Activated T-cell treated with anti-CD3 and anti-CD28 coated beads for 24 hours (primary cell): ENCODE measurements at places on chromosomes 3 and 15.
A peak's percentile ranks its signal among the peaks of the same experiment; 100 is the strongest.

GRCh38 chr15:60426870-60427508, 29.2 kb upstream of the ANXA2 start:
- no peak for DNase-seq

- DNase-seq: no peak
Measured at GRCh38 chr3:118766306-118766669, 268.4 kb downstream of the IGSF11 start.

DNA sequence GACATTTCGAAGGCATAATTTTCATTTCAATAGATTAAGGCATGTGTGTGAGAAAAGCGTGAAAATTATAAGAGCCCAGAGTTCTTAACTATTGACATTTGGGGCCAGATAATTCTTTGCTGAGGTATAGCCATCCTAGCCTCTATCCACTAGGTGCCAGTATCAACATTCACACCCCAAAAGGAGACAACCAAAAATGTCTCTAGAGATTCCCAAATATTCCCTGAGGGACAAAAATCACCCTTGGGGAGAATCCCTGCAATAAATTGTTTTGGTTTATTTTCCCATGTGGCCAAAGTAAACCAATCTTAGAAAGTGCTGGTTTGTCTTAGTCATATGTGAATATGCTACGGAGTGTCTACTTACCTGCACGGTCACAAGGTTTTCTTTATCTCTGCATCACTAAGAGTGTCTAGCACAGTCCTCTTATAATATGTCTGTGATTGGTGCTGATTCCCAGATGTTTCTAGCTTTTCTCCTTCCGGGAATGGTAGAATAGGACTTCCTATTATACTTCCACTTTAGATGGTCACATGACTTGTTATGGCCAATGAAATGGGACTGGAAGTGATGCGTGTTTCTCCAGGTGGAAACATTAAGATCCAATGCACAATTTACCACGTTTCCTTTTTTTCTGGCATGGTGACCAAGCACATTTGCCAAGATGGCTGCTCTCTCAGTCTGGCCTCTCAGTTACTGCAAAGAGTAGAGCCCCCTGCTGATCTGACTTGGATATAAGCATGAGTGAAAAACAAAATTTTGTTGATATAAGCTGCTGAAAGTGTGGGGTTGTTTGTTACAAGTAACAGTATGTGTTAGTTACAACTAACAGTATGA, 8.0 kb upstream of the KBTBD8 start:
- no peak for DNase-seq

- no peak for DNase-seq
Measured at GRCh38 chr15:92166751-92167405, 226.8 kb upstream of the ST8SIA2 start.

- no peak for DNase-seq
Measured at GRCh38 chr15:88630141-88630721, 8.6 kb upstream of the ISG20 start.

- no peak for DNase-seq
Measured at GRCh38 chr15:33313491-33313890, 2.7 kb downstream of the RYR3 start.

- DNase-seq: peak; percentile 21
Measured at GRCh38 chr15:40217166-40217824, 21.6 kb upstream of the PAK6 start.

DNA sequence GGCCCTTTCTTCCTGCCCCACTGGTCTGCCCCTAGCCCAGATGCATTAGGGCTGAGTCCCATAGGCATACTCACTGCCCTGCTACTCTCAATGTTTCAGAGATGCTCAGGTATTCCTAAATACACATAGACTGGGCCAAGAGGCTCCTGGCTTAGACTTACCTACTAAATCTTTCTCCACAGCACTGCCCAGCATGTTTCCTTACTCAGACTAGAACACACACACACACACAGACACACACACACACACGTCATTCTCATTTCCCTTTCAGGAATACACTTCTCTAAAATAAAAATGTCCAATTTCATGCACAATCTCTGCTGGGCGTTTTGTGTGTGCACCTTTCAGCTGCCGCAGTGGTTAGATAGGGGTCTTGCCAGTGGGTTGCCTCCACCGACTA, 175.7 kb downstream of the FAM43A start:
- no peak for DNase-seq

DNA sequence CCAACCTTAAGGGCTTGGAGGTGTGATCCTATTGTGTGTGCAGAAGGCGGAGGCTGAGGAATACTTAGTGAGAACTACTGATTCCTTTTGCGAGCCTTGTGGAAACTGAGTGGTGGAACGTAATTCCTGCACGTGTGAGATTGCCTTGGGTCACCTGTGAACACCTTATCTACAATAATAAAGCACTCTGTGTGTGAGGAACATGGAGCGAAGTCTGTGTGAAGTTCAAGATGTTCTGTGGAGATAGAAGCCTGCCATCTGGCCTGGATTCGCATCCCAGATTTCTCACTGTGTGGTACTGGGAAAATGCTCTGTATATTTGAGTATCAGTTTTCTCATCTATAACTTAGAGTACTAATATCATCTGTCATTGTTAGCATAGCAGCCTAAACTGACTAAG, 179.5 kb upstream of the PDZRN3 start:
- DNase-seq: no peak

GRCh38 chr3:150680562-150680961, 23.2 kb downstream of the ERICH6 start:
- no peak for DNase-seq

- no peak for DNase-seq
Measured at GRCh38 chr3:80285388-80285787, 517.6 kb upstream of the ROBO1 start.

DNA sequence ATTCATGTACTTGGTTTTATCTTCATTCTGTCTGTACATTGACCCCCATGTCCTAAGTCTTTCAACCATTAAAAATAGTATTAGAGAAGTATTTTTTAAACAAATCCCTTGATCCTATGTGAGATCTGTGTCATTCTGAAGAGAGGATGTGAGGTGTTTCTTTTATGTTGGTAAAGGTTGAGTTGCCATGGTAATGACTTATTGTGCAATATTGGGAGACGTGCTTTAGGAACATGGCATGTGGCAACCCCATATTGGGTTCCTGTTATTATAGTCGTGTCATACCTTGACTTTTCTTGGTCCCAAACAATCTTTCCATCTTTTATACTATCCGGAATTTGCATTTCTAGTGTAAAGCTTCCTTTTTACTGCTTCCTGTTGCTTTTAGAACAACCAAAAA, 203.1 kb downstream of the KCNAB1 start:
- DNase-seq: no peak

- no peak for DNase-seq
Measured at GRCh38 chr3:99877031-99877579, 59.4 kb downstream of the CMSS1 start.

DNA sequence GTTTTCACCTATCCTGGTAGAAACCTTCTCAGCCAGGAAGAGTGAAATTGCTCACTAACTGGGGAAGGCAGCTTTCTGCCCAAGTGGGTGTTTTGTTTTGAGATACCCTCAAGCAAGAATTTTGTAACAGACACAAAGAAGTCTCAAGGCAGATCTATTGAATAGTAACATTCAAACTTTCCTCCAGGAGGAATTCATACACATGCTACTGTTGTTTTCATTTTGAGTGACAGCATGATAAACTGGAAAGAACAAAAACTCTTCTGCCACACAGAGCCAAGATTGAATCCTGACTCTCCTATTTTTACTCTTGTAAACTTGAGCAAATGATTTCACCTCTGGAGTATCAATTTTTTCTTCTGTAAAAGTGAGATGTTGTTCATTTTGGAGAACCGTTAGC, 54.8 kb upstream of the MBNL1 start:
- no peak for DNase-seq

GRCh38 chr15:49122541-49123062, 32.8 kb downstream of the COPS2 start:
- DNase-seq: no peak

DNA sequence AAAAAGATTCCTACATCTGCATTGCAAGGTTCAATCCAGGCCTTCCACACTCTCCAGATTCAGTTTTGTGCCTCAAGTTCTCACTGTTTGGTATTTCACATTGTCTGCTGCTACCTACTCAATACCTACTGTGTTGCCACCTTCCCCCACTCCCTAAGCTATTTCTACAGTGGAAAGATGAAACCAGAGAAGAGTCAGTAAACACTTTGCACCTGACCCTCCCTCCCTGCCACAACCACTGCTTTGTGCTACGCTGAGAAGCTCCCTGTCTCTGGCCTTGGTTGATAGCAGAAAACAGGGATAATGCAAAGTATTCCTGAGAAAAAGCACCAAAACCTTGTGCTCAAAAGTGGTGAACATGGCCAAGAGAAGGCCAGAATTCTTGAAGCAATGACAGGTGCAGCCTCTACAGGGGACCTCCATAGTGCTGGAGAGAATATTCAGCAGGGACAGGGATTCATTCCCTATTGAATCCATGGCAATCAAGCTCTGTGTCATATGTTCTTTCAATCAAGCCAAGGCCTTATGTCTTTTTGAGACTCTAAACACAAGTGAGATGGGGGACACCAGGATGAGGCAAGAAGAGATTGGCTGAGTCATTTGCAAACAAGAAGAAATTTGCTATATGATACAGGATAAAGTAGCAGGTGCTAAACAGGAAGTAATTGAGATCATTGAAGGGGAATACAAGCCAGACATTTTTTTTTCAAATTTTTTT, 83.5 kb upstream of the LIPC start:
- no peak for DNase-seq

GRCh38 chr3:20846832-20847231, 660.8 kb upstream of the SGO1 start:
- no peak for DNase-seq

DNA sequence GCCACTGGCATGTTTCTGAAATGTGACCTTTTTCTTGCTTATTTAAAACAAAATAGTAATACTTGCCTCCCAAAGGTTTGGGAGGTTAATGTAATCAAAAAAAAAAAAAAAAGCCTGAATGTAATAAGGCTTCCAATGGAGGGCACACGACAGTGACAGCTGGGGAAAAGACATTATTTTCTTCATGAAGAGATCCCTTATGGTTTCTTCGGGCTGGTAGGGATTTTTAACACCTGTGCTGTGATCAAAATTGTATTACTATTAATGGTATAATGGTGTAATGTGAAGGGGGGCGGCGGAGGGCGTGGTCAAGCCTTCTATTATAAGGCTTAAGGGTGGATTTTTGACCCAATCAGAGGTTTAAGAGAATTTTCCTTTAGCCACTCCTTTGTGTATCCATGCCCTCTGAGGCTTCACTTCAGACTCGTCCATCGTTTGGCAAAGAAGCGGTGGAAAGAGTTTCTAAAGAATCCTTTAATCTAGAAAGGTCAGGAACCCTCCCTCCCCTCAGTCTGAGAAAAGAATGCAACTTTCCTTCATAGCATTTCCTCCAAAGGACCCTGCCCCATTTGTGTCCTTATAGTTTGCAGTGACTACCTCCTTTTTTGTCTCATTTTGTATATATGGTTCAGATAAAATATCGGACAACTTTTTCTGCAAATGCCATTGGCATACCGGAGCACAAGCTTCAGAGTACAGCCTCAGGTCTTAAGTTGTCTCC, 89.5 kb upstream of the CHD2 start:
- no peak for DNase-seq

DNA sequence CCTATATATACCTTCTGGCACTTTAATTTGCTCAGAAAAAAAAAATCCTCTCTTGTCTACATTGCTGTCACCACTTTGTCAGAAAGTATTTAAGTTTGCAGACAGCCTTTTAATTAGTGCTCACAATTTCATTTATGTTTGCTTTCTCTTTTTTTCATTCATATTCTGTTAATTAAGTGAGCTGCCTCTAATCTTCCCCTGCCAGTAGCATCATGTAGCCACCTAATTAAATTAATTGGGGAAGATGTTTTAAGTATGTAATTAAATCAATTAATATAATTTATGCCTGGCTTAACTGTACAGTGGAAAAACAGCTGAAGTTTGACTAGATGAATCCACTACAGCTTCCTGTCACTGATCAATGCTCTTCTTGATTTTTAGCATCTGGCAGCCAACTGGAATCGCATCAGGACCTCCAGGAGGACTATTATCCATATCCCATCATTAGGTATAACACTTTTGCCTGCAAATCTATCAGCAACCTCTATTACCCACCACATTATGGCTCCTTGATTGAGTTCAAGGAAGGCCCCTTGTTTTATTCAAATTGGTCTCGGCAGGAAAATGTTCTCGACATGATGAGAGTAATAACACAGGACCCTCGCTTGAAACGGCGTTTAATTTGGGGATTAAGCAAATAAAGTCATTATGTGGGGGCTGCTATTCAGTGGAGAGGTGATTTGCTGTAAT, 118.5 kb downstream of the IQCH start:
- no peak for DNase-seq

DNA sequence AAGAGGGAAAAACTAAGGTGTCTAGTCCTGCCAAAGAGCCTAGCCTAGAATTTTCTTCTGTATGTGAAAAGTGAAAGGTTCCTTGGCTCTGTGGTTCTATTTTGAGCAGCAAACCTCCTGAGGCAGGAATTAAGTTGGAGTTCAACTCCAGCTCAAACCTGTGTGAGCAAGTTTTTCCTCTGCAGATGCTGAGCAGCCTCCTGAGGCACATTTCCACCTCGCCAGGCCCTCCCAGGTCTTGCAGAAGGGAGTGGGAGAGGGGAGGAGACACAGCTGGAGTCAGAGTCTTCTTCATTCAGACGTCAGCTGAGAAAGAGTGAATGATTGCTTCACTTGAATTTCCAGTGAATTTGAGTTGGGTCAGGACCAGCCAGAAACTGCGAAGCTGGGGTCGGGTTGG, 69.5 kb upstream of the ETV5 start:
- DNase-seq: no peak

DNA sequence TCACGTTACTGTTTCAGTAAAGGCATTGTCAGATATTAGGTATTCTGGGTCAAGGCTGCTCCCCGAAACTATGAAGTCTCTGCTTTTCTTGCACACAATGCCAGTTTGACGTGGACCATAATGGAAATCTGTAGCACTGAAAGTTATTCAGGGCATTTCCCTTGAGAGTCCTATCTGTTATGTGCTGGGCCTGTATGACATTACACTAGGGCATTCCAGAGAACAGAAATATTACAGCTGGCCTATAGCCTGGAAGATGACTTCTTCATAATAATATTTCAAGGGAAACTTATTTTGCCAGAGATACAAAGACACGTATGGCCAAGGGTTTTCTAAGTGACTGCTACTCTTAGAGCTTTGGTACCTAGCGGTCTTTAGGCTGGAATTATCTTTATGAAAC, 613.6 kb upstream of the CBLB start:
- no peak for DNase-seq

DNA sequence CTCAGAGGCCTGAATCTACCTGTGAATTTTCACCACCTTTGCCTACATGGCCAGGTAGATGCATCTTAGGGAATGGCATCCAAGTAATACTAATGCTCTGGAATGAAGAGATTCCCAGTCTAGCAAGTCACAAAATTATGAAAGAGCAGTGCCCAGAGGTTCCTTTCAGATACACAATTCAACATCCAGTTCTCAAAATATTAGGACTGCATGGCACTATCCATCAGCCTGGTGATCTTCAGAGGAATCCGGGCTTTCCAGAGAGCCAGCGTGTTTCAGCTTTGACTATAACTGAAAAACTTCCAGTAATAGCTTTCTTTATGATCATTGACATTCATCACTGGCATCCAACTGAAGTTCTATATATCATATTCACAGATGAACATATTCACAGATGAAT, 849.8 kb downstream of the AGBL1 start:
- DNase-seq: no peak
